ENCODE measurements at places on chromosomes 2 and 18.

GRCh38 chr2:72457801-72458516 is 310.3 kb upstream of the CYP26B1 start:
- no peaks in the 10 kb centered on the region for H3K4me1 ChIP-seq
- DNase-seq: no peak
- no peaks in the 10 kb centered on the region for H3K27me3 ChIP-seq
- H3K36me3 ChIP-seq: no peaks in the 10 kb centered on the region

- no peak overlapping the region for H3K4me3 ChIP-seq
- no peak overlapping the region for H3K27ac ChIP-seq
- no peaks in the 10 kb centered on the region for H3K4me1 ChIP-seq
- no peaks in the 10 kb centered on the region for H3K27me3 ChIP-seq
- no peak for DNase-seq
Observed at GRCh38 chr18:6666012-6666685, 63.4 kb upstream of the ARHGAP28 start.

DNA sequence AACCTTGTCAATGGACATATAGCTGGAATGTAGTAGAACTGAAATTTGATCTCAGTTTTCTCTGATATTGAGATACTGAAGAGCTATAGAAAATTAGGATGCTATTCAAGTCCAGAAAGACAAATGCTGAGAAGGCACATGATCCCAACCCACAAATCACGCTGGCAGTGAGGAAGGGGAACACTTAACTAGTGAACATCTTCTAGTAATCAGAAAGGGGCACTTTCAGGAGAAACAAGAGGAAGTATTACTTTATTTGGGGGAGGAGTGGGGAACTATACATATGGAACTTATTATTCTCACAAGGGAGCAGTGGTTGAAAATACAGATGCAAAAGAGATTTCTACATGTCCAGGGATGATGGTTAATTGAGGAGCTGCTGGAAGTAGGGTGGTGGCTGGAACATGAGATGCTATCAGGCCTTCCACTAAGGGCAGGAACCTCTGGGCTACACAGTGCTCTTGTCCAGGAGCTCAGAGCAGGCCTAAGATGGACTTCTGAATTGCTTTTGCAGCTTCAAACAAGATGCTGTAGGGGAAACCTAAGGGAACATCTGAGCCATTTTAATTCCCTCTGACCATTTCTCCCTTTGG is 79.3 kb downstream of the TGFA start:
- no peaks in the 10 kb centered on the region for H3K36me3 ChIP-seq
- no peaks in the 10 kb centered on the region for H3K27me3 ChIP-seq
- H3K27ac ChIP-seq: no peak overlapping the region
- H3K4me1 ChIP-seq: no peaks in the 10 kb centered on the region
- H3K4me3 ChIP-seq: no peak overlapping the region

GRCh38 chr18:66523219-66523991 is 80.5 kb downstream of the CDH19 start:
- H3K4me1 ChIP-seq: no peaks in the 10 kb centered on the region
- DNase-seq: no peak
- no peaks in the 10 kb centered on the region for H3K36me3 ChIP-seq
- H3K27me3 ChIP-seq: no peaks in the 10 kb centered on the region

- no peak for DNase-seq
- no peaks in the 10 kb centered on the region for H3K4me1 ChIP-seq
- no peaks in the 10 kb centered on the region for H3K27me3 ChIP-seq
- no peak overlapping the region for H3K27ac ChIP-seq
- no peaks in the 10 kb centered on the region for H3K36me3 ChIP-seq
Observed at GRCh38 chr2:129329574-129329973, 649.9 kb upstream of the RAB6C start.

GRCh38 chr2:154370873-154371272 is 327.6 kb upstream of the KCNJ3 start:
- no peaks in the 10 kb centered on the region for H3K36me3 ChIP-seq
- H3K27ac ChIP-seq: no peak overlapping the region
- no peak overlapping the region for H3K4me3 ChIP-seq
- DNase-seq: no peak
- no peaks in the 10 kb centered on the region for H3K27me3 ChIP-seq
- H3K4me1 ChIP-seq: no peaks in the 10 kb centered on the region
